ENCODE measurements at places on chromosomes 11 and 22. TPM values are rescaled to one million over a fixed set of nuclear protein-coding genes. Genes with fewer than 3 reads are reported as not detected.

Gene FAM83F
- polyA plus RNA-seq = not detected

Gene PLAAT5
- 1.5 TPM for polyA plus RNA-seq

- DNase-seq = no peak
Measured at GRCh38 chr11:26936109-26936508, 57.8 kb upstream of the FIBIN start.

GRCh38 chr11:104876861-104877431 lies 21.3 kb downstream of the CASP12 start:
- peak; percentile 48 for DNase-seq

- no peak for DNase-seq
Measured at GRCh38 chr11:70490208-70490607, 91.9 kb downstream of the CTTN start.

DNA sequence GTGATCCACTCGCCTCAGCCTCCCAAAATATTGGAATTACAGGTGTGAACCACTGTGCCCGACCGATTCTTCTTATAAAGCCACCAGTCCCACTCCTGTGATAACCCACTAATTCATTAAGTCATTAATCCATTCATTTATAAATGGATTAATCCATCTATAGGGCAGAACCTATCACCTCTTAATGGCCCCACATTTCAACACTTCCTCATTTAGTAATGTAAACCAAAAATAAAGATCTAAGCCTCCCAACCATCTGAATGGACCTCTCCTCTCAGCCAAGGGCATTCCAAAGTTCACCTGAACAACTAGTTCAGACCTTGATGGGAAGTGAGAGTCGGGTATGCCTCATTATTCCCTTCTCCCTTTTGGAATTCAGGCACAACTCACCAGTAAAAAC lies 9.9 kb upstream of the MRPL11 start:
- DNase-seq = no peak

GRCh38 chr11:34364102-34364501 lies 6.3 kb upstream of the ABTB2 start:
- DNase-seq = no peak

- no peak for DNase-seq
Measured at GRCh38 chr11:72350752-72351151, 83.6 kb downstream of the CLPB start.

DNA sequence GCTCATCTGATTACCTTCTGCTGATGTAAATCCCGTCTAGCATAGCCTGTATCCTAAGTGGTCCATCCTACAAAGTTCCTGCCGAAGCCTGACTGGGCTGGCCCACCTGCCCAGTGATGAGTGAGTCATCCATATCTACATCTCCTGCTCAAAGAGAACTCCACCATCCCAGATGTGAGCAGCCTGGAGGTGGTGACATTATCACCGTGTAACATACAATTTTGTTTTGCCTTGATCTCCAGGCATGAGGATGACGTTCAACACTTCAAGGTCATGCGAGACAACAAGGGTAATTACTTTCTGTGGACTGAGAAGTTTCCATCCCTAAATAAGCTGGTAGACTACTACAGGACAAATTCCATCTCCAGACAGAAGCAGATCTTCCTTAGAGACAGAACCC lies 5.6 kb downstream of the TMA7B start:
- DNase-seq = no peak

DNA sequence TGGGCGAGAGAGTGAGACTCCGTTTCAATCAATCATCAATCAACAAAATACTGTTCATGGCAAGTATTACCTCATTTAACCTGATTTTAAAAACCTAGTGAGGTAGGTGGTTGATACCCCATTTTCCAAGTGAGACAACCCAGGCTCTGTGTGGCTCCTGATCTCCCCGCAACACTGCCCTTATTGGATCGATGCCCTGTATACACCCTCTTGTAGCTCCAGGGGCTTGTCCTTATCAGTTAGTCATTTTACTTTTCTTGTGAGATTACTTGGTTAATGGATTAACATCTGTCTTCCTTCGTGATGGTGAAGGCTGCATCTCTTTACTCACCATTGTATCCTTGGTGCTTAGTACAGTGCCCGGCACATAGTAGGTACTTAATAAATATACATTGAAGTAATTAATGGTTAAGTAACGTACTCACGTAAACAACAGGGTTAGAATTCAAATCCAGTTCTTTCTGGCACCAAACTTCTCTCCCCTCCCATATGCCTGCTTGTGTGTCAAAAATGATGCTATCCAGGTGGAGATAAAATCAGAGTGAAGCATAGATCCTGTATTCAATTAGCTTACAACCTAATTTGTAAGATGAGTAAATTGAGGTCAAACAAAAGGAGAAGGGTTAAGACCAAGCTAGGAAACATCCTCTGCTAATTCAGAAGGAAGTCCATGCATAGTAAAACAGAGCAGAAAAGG lies 1.8 kb upstream of the PRG2 start:
- DNase-seq = no peak

- peak; percentile 35 for DNase-seq
Measured at GRCh38 chr11:35943713-35944502, at the start of gene LDLRAD3. LDLRAD3 (plus strand) TSS chr11:35944062; CDS start chr11:35944099, 37 bp downstream.

GRCh38 chr22:20571531-20572007 lies 64.2 kb downstream of the MED15 start:
- DNase-seq = peak; percentile 75

- DNase-seq = no peak
Measured at GRCh38 chr11:102724904-102725500, at the start of gene MMP8. MMP8 (minus strand) TSS chr11:102724954; CDS start chr11:102724855, 99 bp downstream.

- DNase-seq = no peak
Measured at GRCh38 chr11:122085264-122085663, 30.8 kb downstream of the BLID start.

- no peak for DNase-seq
Measured at GRCh38 chr22:45968751-45969413, 8.1 kb downstream of the WNT7B start.

DNA sequence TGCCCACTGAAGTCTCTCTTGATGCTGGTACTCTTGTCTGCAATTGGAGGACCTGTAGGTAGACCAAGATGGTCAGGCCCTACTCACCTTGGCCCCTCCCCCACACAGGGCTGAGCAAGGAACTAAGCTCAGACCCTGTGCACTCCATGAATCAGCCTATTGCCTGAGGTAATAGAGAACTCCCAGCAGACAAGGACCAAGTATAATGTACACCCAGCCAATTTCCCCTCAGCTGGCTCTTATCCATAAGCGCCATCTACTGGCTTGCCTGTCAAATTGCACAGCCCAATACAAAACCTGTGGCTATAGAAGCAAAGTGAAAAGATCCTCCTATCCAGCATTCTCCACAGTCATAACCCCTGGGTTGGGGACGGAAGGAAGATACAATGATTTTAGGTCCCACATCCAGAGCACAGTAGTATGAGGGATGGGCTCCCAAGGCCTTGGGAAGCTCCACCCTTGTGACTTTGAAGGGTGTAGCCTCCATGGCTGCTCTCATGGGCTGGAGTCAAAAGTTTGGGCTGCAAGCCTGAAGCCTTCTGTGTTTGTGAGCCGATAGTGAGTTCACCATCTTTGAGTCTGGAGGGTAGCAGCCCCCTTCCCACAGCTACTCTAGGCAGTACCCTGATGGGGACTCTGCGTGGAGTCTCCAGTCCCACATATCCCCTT lies 56.0 kb downstream of the GLYATL2 start:
- DNase-seq = no peak

- DNase-seq = peak; percentile 52
Measured at GRCh38 chr11:3642071-3642951, 519 bp upstream of the ART5 start.

GRCh38 chr11:126963603-126964363 lies 36.8 kb downstream of the KIRREL3 start:
- DNase-seq = no peak
